Hematopoietic multipotent progenitor cell (in vitro differentiated cells): ENCODE measurements at places on chromosomes 13 and 19. TPM values are rescaled to one million over a fixed set of nuclear protein-coding genes. Genes with fewer than 3 reads are reported as not detected.

- DNase-seq = no peak
These were observed 891.7 kb upstream of the MIR17HG start for GRCh38 chr13:90455823-90456222.

DNA sequence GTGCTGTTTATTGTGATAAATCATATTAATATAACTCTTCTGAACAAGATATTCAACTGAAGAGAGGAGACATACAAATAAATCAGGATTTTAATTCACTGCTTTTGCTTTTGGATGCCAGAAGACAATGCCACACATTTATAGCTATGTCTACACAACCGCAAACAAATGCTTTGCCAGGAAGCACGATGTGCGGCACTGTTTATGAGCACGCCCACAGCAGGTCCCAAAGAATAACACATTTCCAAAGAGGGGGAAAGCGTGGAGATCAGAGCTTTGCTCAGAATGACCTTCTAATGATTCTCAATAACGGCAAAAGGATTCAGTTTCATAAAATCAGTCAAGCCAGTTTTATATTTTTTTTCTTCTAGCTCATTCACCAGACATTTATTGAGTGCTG, 16.7 kb downstream of the FAM216B start:
- no peak for DNase-seq

DNA sequence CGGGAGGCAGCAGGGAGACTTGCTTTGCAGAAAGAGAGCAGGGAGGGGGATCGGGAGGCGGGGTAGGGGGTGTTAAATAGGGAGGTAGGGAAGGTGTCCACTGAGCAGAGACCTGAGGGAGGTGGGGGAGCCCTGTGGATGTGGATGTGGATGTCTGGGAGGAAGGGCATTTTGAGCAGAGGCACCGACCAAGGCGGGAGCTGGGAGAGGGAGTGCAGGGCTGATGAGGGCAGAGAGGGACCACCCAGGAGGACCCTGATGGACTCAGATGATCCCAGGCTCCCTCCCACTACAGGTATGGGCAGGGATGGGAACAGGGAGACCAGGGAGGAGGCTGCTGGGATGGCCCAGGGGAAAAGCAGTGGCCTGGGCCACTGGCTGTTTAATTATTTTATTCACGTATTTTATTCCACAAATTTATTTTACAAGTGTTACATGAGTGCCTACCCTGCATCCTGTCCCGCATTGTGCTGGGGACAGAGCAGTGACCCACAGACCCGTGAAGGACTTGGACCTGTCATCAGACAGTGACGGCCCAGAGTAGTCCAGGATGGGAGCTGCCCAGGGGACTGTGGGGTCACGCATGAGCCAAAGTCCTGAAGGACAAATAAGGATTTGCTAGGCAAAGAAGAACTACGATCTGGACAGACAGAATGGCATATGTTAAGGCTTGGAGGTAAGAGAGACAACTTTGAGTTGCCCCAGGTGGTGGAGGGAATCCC, 5.3 kb downstream of the GRAMD1A start:
- DNase-seq = no peak

- DNase-seq = no peak
These were observed 15.3 kb upstream of the ARHGEF18 start for GRCh38 chr19:7333198-7334118.

DNA sequence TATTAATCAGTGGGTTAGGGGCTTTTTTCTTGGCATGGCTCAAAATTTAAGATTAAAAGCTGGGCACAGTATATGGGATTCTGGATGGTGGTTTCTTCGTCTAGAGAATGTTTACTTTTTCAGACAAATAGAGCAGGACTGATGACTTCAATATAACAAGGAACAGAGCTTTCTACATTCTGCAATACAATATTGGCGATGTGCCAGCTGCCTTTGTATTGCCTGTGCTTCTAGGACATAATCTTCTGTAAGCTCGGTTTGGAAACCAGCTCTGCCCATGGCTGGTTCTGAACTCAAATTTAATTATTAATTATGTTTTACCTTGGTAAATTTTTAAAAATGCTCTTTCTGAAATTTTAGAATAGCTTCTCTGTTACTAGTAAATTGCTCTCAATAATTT, 139.1 kb upstream of the TRPC4 start:
- no peak for DNase-seq

The CCDC70 gene
- not detected for total RNA-seq

The NRTN gene
- total RNA-seq = 0.54 TPM

The ATP12A gene
- under 0.01 TPM for total RNA-seq

The ANGPTL8 gene
- not detected for total RNA-seq

The CNN1 gene
- total RNA-seq = under 0.01 TPM

The UQCRFS1 gene
- 36.6 TPM for total RNA-seq
